ENCODE measurements at places on chromosomes 13 and 19.
A peak's percentile ranks its signal among the peaks of the same experiment; 100 is the strongest.

GRCh38 chr13:31965361-31966066 lies 66.1 kb upstream of the FRY start:
- peak; percentile 82 for DNase-seq

DNA sequence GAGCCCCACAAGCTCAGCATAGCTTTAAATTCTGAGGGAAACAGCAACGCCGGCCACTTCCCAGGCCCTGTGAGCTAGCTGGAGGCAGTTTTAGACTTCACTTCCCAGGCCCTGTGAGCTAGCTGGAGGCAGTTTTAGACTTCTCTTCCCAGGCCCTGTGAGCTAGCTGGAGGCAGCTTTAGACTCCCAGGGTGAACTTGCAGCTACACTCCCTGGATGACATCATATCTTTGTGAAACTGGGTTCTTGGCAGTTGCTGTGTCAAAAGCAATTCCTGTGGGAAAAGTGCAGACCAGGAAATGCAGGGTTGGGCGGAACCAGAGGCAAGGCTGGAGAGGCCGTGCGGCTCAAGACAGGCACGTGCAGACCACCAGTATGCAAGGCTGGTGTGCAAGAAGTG lies 12.7 kb downstream of the SOX1 start:
- DNase-seq: no peak

DNA sequence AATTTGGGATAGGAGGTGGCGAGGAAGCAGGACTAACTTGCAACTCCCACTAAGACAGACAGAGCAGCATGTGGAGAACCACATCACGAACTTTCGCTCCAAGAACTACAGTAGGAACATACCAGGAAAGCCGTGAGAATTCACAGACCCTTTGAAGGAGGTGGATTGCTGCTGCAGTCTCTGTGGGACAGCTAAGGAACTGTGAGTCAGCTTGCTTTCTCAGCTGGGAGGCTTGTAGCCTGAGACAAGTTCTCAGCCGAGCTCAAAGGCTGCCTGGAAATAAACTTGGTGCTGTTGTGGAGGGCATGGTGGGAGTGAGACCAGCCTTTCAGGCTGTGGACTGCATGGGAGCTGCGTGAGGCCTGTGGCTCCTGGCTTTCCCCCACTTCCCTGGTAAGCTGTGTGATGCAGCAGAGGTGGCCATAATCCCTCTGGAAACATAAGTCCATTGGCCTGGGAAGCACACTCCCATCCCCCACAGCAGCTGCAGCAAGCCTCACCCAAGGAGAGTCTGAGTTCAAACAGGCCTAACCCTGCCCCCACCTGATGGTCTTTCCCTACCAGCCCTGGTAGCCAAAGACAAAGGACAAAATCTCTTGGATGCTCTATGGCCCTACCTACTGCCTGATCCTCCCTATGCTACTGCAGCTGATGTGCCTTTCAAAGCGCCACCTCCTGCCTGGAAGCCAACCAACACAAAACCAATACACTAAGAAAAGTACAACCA lies 441.1 kb upstream of the HTR2A start:
- DNase-seq: peak; percentile 49

GRCh38 chr13:106507560-106508274 lies 27.7 kb downstream of the EFNB2 start:
- peak; percentile 99 for DNase-seq

DNA sequence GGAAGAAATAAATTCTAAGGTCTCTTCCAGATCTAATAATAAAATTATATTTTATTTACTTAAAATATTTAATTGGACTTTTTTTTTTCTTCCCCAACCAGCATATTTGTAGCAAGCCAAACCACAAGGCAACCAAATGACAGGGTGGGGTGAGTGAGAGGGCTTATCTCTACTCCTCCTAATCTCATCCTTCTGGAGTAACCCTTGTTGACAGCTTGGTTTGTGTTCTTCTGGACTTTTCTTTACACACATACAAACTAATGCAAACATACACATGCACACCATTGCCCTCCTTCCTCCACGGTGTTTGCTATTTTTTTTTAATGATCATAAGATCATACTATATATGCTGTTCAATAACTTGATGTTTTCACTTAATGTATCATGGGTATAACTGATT lies 383.1 kb downstream of the DLEU7 start:
- DNase-seq: no peak

GRCh38 chr13:106295971-106296370 lies 239.5 kb downstream of the EFNB2 start:
- no peak for DNase-seq

GRCh38 chr19:54707962-54708361 lies 16.3 kb upstream of the KIR3DL3 start:
- no peak for DNase-seq

DNA sequence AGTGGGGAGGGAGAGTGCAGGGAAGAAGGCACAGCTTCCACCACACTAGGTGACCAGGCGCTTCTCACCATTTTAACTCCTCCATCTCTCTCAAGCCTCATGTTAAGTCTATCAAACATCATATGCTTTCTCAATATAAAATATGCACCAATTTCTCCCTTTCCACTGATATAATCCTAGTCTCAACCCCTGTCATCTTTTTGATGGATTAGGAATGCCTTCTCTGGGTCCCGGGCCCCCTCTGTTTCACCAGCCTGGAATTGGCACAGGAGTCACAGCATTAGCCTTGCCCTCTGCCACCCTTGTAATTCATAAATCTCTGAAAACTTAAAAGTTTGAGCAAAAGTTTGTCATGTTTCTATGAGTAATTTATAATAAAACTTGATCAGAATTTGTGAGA lies at the start of gene ZSCAN4:
TSS of gene ZSCAN4 (plus strand) at position 301 of the 400 bp plus-strand sequence. CDS start 7,211 bp downstream, outside the sequence.
- no peak for DNase-seq

All from iris pigment epithelial cell (primary cell).